ENCODE measurements at places on chromosomes 2 and 18.

DNA sequence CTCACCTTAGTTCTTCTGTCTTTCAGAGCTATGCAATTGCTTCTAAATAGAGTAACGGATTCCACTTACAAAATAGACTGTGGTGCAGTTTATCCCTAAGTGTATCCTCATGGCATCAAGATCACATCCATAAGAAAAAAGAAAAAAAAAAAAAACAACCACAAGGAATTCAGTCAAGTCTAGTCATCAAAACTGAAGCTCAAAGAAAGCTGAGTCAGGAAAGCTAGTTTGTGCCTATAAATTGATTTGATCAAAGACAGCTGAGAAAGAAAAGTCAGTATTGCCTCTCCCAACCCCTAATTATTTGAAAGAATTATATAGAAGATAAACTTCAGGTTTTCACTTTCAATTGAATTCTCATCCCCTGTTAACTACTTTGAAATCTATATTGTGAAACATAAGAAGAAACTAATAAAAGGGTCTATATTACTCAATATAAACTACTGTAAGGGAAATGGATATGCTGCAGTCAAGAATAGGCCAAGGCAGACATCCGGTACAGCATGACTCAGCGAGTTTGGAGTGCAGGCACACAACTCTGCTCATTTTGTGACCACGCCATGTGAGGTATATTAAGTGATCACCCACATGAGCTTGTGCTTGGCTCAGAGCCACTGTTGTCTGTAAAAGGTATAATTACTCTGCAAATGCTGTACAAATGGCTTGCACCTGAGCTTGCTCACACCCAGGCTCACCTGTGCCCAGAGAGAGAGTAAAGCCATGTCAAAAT is 568.1 kb upstream of the CRIM1 start:
- DNase-seq = no peak

DNA sequence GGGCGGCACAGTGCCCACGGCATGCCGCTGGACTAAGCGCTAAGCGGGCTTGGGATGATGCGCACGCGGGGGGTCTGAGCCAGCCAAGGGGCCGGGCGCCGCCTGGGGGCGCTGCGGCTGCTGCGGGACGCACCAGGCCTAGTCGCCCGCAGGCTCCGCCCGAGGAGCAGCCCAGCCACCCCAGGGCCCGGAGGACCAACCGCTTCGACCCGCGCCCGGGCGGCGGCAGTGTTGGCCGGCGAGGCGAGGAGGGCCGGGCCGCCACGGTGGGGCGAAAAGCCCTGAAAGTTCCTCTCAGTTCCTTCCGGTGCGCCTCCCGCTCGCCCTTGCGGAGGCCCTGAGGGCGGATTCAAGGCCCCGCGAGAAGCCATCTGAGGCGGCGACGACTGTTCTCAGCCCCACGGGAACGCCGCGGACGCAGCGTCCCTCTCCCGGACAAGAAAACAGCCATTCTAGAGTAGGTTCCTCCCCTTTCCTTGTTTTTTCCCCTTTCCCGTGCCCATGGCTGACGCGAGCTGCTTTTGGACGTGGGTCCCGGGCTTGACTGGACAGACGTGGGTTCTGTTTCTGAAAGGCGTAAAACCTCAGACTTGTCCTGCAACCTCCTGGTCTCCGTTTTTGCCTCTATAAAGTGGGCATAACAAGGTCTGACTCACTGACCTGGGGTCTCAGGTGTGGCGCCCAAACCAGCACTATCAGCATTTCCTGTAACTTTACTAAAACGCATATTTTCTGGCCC is at the start of gene ANKAR:
ANKAR (plus strand) TSS at position 297 of the 739 bp plus-strand sequence. CDS start 1,821 bp downstream, outside the sequence.
- DNase-seq = peak; percentile 81

- no peak for DNase-seq
Observed at GRCh38 chr18:69380324-69380723, 20.4 kb upstream of the DOK6 start.

- no peak for DNase-seq
Observed at GRCh38 chr2:45923701-45924100, 272.2 kb downstream of the PRKCE start.

GRCh38 chr2:63572001-63572400 is 16.3 kb downstream of the WDPCP start:
- no peak for DNase-seq

DNA sequence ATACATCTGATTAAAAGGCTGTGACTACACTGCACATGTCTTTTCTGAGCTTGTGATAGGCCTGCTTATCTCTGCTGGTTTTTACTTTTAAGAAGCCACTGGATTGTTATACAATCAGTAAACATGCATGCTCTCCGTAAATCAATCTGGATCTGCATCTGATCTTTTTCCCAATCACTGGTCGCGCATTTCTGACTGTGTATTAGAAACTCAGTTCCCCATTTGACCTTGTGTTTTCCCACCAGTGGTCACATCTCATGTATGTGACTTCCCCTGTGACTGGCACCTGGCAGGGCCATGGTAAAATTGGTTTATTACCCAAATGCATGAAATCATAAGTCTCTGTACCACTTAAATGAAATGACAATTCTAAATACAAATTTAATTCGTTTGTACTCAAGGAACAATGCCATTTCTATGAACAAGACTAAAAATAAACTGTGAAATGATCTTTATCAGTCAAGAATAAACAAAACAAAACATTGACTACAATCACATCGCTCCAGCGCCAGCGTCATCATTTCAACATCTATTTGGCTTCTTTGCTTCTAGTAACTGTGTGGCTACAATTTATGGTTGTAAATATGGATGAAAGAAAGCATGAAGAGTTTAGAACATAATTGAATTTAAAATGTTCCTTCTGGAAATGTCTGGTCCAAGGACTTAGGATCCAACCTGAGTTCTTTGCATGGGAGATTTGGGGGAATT is 396.6 kb upstream of the TRIB2 start:
- DNase-seq = no peak

DNA sequence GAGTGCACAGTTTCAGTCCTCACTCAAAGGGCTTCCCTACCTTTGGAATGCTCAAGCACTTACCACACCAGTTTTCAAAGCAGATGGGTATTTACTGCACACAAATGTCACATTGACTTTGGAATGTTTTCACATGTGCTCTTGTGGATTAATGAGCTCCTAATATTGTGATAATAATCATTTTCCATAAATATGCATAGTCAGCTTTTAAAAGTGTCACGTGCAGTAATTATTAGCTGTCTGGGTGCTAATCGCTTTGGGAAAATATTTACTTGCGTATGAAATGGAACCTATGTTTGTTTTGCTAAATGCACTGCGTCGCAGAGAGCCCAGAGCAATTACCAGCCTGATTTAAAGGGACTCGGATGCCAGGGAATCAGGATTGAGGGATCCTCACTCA is 229.3 kb downstream of the SMAD2 start:
- DNase-seq = no peak

- DNase-seq = no peak
Observed at GRCh38 chr18:79629606-79630005, 50.0 kb upstream of the CTDP1 start.

DNA sequence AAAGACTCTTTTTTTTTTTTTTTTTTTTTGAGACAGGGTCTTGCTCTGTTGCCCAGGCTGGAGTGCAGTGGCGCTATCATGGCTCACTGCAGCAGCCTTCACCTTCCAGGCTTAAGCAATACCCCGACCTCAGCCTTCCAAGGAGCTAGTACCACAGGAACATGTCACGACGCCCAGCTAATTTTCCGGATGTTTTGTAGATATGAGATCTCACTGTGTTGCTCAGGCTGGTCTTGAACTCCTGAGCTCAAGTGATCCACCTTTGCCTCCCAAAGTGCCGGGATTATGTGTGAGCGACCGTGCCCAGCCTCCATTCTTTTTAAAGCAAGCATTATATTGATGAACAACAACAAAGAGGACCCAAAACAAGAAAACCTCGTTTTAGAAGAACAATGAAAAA is 307.1 kb upstream of the ID2 start:
- no peak for DNase-seq

DNA sequence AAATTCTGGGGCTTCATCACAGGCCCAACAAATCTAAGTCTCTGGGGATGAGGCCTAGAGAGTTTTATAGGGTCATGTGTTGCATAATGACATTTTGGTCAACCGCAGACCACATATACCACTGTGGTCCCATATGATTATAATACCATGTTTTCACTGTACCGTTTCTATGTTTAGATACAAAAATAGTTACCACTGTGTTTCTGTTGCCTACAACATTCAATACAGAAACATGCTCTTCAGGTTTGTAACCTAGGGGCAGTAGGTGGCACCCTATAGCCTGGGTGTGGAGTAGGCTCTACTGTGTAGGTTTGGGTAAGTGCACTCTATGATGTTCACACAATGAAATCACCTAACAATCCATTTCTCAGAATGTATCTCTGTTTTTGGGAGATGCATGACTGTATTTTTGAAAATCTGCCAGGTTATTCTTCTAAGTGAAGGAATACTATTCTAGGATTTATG is 485.2 kb downstream of the PTPRM start:
- DNase-seq = no peak

DNA sequence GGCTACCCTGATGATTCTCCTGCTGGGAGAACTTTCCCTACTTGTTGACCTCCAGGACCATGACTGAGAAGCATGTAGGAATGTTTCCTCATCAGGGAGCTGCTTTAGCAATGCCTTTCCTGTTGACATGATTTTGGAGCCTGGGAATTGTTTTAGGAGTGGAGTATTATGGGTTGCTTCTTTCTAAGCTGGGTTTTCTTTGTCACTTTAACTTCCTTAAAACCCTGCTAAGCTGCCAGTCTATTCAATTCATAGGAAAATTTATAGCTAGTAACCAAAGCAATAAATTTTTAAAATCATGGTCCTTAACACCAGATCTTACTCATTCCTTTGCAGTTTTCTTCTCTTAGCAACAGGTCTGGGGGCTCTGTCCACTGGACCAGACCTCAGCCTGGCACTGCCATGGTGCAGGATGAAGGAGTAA is 125.6 kb upstream of the TACR1 start:
- DNase-seq = no peak

DNA sequence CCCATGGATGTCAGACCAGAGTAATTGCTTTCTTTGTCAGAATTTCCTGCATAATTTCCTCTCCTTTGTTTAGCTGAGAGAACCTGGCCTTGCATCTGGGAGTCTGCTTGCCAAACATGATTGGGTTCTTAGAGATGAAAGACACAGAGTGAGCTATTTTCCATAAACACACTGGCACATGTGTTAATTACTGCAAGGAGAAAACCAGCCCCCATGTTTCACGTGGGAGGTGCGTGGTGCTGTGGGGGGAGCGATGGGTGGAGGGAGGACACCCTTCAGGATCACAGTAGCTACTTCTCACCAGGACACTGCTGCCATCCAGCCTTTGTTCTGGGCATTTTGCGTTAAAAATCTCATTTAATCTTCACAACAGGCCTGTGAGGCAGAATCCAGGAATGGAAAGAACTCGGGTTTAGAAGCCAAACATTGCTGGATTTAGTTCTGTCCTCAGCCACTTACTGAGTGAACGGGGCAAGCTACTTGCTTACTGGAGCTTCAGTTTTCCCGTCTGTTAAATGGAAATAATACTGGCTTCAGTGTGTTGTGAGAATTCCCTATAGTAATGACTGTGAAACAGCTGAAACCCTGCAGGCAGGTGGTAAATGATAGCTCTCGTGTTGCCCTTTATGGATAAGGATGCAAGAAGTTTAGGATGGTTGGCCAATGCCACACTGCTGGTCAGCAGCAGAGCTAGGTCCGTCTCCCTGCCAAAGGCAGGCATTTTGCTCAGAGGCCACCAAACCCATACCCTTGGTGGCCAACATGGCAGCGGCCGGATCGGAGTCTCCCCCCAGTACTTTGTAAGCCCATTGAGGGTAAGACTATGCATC is 100.1 kb upstream of the ASAP2 start:
- no peak for DNase-seq

- no peak for DNase-seq
Observed at GRCh38 chr2:52931660-52932059, 835.9 kb upstream of the CHAC2 start.

GRCh38 chr2:177289824-177290628 is 25.5 kb upstream of the NFE2L2 start:
- no peak for DNase-seq

DNA sequence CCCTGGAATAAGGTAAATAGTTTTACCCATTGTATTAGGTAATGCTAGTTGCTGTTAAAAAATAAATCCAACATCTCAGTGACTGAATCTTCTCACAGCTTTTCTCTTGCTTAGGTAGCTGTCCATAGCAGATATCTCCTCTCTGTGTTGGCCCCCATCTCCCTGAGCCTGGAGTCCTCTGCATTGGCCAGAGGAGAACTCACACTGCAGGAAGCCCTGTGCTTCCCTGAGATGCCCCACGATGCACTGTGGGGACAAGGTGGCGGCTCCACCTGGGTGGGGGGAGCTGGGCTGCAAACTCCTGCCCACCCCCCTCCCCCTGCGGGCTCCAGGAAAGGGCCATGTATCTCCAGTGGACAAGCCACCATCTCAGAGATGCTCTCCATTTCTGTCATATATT is 80.4 kb upstream of the SALL3 start:
- no peak for DNase-seq

GRCh38 chr2:227655454-227655853 is 11.2 kb upstream of the SCYGR5 start:
- no peak for DNase-seq

GRCh38 chr2:74390606-74391005 is 10.5 kb upstream of the DCTN1 start:
- DNase-seq = no peak

- DNase-seq = no peak
Observed at GRCh38 chr2:45768208-45768607, 116.7 kb downstream of the PRKCE start.

DNA sequence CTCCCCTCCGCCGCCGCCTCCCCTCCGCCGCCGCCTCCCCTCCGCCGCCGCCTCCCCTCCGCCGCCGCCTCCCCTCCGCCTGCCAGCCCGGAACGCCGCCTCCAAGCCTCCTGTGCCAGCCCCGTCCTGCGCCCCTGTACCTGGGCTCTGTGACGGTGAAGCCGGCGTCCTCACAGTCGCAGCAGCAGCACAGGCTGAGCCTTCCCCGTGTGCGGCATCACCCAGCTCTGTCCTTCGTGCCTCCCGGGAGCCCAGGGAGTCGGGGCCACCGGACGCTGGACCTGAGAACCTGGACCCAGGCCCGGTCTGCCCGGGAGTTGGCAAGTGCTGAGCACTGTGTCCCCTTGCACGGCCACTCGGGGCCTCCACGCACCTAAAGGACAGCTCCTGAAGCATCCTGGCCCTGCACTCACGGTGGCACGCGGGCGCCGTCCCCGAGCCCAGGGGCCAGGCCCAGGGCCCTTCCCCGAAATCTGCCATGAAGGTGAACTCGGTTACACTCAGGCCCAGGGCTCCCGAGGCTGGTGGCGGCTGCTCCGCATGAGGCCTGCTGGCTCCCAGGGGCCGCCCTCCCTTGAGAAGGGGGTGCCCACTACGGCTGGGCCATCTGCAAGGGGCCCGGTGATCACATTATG is 32.9 kb downstream of the RTP5 start:
- no peak for DNase-seq

GRCh38 chr2:153819501-153819900 is 52.2 kb upstream of the GALNT13 start:
- DNase-seq = no peak

DNA sequence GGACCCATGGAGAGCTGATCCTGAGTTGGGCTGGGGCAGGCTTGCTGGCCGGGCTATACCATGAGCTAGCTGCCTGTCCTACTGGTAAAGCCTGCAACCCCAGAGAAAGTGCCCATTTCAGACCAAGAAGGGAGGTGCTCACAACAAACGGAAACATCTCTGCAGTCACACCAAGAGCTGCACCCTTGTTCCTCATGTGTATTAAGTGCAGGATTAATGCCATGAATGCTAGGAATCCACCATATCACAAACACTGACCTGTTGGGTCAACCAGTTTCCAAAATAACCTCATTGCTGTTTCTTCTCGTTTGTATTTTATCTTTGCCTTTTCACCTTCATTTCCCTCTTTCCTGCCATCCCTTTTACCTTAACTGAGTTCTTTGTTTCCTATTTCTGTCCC is 69.9 kb downstream of the AFF3 start:
- DNase-seq = no peak

Data from activated T-cell treated with anti-CD3 and anti-CD28 coated beads for 48 hours (primary cell).